ENCODE measurements at places on chromosomes 7 and 10.

- DNase-seq: no peak
These were observed 241.9 kb downstream of the FOXP2 start for GRCh38 chr7:114656466-114656865.

GRCh38 chr7:157805713-157806112 is 468.9 kb downstream of the DNAJB6 start:
- peak; percentile 72 for DNase-seq

GRCh38 chr7:138975343-138976104 is 5.7 kb downstream of the KIAA1549 start:
- DNase-seq: peak; percentile 5

DNA sequence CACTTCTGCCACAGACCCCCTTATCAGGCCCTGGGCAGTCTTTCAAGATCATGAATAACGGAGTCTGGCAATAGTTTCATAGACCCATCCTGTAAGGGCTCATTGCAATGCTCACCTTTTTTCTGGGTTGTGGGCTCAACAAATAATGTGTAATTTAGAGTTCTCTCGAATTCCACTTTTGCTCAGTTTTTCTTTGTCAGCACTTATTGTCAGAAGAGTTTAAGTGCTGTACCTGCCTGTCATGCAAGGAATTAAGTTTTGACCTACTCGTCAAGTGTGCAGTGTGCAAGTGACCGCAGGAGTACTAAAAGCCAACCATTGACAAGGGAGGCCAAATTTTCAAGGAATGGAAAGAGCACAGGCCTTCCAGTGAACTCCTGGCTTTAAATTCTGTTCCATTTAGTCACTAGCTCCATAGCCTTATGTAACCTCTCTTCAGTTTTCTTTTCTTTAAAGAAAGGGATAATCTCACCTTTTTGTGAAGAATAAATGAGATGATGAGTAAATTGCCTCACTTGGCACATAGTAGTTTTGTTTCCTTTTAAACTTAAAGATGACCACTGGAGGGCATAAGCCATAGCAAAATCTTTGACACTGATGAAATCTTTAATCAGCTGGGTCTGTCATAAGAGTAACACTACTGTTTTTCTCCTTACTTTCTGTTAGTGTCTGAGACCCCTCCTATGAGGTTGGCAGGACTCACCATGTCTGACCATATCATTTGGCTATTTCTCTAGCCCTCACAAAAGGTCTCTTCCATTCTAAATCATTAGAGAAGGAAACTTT is 313.3 kb downstream of the TYW1 start:
- DNase-seq: no peak

DNA sequence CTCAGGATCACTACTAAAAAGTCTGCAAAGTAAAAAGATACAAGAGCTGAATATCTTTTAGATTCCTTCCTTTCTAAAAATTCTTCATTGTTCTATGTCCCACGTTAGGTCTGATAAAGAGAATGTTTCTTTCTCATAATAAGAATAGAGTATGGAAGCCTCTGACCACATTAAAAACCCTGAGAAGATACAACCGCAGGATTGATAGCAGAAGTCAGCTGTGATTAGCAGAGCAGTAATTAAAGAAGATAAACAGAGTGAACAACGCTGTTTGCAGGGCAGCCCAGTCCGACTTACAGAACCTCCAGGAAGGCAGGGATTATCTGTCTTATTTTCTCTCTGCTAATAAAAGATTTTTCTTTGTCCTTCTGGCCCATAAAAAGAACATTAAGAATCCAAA is 31.4 kb upstream of the PITRM1 start:
- DNase-seq: no peak

- no peak for DNase-seq
These were observed 14.7 kb downstream of the CCNY start for GRCh38 chr10:35351021-35351420.

- DNase-seq: no peak
These were observed 17.7 kb downstream of the CLIP2 start for GRCh38 chr7:74306730-74307469.

DNA sequence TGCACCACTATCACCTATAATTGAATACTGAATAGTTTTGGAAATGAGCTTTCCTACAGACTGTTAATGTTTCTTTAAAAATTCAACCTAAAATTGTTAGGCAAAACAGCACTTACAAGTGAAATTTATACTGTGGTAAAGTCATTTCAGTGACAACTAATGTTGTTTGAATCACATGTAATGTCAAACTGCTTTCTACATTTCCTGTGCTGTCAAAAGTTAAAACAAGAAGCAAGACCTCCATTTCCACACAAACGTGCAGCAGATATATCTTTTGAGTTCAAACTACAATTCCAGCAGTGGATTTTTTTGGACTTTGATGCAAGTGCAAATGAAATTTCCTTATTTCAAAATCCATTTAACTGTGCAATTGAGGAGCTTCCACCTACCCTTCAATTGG is 199.8 kb downstream of the RNLS start:
- DNase-seq: no peak

DNA sequence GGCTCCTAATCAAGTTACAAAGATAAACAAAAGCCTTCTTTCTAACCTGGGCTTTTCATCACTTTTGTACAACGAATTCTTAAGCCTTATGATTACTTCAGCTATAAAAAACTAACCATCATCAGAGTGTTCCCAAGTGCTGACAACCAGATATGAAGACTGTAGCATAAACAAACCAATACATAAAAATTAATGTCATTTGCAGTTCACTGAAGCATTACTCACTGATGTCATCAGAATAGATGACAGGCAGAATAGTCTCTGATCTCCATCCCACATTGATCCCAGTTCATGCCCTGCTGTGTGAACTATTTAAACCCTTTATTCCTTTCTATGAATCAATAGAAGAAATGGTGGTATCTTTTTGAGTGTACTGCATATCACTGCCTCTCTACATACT is 84.4 kb downstream of the DNAJC1 start:
- no peak for DNase-seq

- DNase-seq: no peak
These were observed 49.1 kb downstream of the STRA8 start for GRCh38 chr7:135282561-135283254.

GRCh38 chr7:93015101-93015778 is 102.5 kb downstream of the SAMD9 start:
- no peak for DNase-seq

DNA sequence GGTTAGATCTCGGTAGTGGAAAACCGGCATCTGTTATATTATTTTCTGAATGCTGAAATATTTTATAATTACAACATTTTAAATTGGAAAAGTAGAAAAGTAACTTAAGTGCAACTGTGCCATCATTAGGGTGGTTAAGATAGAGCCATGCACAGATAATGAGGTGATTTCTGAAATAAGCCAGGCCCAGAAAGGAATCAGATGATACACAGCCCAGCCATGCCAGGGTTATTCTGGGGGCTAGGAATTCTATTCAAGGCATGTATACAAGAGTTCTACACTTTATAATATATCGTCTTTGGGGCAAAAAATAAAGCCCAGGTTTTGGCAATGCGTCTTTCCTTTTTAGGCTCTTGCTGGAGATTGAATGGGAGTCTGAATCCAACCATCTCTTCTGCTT is 128.7 kb downstream of the ITGB8 start:
- DNase-seq: no peak

GRCh38 chr10:2681891-2682290 is 385.5 kb upstream of the PFKP start:
- no peak for DNase-seq

DNA sequence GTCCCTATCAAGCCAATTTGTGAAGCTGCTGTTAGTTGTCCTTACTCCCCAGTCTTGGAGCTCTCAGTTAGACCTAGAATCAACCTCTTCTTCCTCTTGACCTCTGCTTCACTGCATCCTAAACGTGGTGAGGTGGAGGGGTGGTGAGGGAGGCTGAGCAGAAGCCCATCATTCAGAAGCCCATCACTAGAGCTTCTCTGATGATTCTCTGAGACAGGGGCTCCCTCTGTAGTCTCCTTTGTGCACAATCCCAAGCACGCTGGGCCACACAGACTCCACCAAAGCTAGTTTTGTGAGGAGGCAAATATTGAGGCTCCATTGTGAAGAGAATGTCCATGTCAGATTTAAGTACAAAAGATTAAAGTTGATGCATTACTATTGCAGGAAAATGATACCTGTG is 163.8 kb upstream of the PRSS1 start:
- no peak for DNase-seq

- DNase-seq: no peak
These were observed 106.2 kb upstream of the DLX6 start for GRCh38 chr7:96899108-96899507.

GRCh38 chr10:97176226-97176625 is 9.5 kb downstream of the SLIT1 start:
- no peak for DNase-seq

DNA sequence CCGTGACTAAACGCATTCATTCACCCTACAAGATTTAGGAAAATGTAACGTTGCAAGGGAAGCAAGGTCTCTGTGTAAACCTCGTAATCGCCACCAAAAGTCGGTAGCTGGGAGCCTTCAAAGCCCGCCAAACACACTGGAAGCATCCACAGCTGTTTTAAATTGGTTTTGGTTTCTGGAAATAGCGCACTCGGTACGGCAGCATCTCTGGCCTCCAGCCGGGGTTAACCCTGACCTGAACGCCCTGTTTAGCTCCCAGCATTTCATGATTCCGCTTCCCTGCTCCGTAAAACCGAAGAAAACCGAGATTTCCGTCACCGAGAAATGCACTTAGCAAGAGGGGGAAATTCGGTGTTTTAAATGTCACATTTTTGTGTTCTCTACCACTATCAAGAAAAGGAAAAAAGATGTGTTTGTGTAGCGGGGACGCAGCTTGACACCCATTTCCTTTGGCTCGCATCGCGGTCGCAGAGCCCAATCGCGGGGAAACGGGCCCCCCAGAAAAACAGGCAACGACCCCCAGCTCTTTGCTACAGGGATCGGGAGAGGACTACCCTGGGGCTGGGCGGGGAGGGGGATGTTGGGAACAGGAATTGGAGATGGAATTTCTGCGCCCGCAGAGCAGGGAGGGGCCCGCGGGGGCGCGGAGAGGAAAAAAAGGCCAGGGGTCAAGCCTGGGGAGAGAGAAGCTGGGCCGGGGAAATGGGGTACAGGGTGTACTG is 646 bp downstream of the SGCE start:
- peak; percentile 41 for DNase-seq

DNA sequence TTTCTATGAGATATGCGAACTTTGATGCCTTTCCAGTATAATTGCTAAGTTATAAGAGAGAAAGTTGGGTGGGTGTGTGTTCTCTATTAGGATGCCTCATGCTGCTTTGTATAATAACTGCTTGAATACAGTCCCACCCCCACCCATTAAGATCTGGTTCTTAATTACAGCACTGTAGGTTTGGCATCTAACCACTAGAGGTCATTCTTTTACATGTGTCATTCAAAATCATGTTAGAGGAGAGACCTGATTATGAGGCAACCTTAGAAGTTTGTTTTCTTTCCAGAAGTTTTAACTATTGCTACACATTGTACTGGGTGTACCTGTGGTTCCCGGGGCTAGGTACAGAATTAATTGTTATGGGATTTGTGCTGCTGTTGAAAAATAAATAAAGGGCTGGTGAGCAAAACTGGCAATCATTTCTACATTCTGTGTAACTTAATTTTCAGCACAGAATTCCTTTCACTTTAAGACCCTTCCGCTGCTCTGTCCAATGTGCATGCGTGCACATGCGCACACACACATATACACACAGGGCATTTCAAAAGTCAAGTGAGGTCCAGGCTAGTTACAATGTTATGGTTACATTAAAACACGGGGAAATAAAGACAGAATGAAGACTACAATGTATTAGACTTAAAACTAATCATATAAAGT is 1156.3 kb downstream of the SORCS3 start:
- no peak for DNase-seq

DNA sequence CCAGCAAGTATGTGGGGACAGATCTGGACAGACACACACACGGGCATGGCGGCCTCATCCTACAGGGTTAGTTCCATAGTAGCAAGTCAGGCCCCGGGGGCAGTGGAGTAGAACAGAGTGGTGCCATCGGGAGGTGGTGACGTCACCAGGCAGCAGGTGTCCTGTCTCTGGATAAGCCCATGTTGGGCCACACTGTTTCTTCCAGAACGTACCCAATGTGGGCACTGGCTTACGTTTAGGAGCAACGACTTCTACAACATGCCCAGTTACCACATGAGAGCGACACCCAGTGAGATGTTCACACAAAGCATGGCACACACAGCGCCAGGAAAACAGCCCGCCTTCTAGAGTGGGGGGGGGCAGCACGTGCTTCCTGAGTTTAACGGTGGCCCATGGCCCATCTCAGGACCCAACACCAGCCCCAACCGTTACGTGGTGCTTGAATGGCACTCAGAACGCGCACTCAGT is 67.8 kb downstream of the CTBP2 start:
- DNase-seq: no peak

- DNase-seq: no peak
These were observed 185.6 kb upstream of the LRGUK start for GRCh38 chr7:133941496-133941895.

GRCh38 chr10:113273181-113274163 is 279.4 kb upstream of the HABP2 start:
- DNase-seq: no peak

- no peak for DNase-seq
These were observed 442.7 kb upstream of the POM121L12 start for GRCh38 chr7:52592698-52593097.

- DNase-seq: peak; percentile 86
These were observed 307.9 kb downstream of the WDR11 start for GRCh38 chr10:121158988-121159579.

- DNase-seq: peak; percentile 50
These were observed at the start of gene PODXL for GRCh38 chr7:131556053-131556908. PODXL (minus strand) TSS chr7:131556628; CDS start chr7:131556359, 269 bp downstream.

DNA sequence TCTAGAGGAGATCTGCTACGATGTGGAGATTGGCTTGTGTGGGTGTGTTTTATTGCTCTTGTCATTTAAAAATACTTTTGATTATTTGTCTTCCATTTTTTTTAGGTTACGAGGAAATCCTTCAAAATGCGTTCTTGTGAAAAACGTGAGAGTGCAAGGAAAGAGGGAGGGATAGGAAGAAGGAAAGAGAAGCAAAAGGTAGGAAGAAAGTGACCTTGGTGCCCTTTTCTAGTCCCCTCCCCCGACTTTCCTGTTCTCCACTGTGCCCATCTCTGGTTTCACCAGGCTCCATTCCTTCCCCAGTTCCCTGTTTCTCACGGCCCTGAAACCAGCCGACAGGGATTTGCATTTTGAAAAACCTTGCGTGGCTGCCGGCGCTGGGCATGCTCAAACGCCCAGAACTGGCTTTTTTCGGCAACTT is 506 bp upstream of the GNAI1 start:
- DNase-seq: no peak

GRCh38 chr10:31475519-31475918 is 156.5 kb downstream of the ZEB1 start:
- no peak for DNase-seq
